ENCODE measurements at places on chromosomes 16 and 17. TPM values are rescaled to one million over a fixed set of nuclear protein-coding genes. Genes with fewer than 3 reads are reported as not detected.

KRT40 gene
- total RNA-seq: not detected

MAP2K3 gene
- 22.0 TPM for total RNA-seq

NXN gene
- total RNA-seq: 3.5 TPM

C17orf107 gene
- 0.07 TPM for total RNA-seq

PRR15L gene
- not detected for total RNA-seq

IKZF3 gene
- total RNA-seq: not detected

CLEC16A gene
- total RNA-seq: 12.9 TPM

ANKRD40CL gene
- total RNA-seq: not detected

C16orf89 gene
- 0.13 TPM for total RNA-seq

KRTAP4-9 gene
- 0.57 TPM for total RNA-seq

RCVRN gene
- not detected for total RNA-seq

PMP22 gene
- 20.8 TPM for total RNA-seq

Data from HT1080 (cell line).